ENCODE measurements at places on chromosomes 16 and 17.

DNA sequence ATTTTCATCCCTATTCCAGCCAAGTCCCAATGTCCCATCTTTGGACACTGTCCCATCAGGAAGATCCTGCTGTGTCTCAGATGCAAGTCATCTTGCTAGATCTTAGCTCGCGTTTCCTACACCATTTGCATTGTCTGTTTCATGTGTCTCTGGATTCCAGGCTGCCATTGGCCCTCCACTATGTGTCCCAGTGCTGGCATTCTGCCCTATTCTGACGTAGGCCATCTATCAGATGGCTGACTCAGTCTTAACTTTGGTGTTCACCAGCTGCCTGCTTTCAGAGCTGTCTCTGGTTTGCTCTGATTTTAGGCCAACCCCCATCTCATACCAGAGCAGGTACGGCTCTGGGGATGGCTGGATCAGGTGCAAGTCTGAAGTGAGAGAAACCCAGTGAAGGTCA, 300.9 kb upstream of the ASIC2 start:
- DNase-seq: no peak

DNA sequence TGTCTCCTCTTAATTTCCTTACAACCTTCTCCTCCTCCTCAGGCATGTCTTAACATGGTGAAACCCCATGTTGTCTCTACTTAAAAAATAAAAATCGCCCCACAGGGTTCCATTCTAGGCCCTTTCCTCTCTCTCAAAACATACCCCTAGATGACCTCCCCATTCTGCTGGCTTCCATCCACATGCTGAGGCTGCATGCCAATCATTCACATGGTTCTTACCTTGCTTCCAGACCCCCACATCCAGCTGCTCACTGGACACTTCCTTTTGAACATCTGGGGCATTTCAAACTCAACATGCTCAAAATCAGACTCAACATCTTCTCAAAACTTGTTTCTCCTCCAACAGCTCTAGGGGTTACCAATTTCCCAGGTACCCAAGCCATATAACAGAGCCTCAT, 12.4 kb upstream of the CTCF start:
- no peak for DNase-seq

GRCh38 chr16:9773289-9773688, 408.9 kb downstream of the GRIN2A start:
- no peak for DNase-seq

DNA sequence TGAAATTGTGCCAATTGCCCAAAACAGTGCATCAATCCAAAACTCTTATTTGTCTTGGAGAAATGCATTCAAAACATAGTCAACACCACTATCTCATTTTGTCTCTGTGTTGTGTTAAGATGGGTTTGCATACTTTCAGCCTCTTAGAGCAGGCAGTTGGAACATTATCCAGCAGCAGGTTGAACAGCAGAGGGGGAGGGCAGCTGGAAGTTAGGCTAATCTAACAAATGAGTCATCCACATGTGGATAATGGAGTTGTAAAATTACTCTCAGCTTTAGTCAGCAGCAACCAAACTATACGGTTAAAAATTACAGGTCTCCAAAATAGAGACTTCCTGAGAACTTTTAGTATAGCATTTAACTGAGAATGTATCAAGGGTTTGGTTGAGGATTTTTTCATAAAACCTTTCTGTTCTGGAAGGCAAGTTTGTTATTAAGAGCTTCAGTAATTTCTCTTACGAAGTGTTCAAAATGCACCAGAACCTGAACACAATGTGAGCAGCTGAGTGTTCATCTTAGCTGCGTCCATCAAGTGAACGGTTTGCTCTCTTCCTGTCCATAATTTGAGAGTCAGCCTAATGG, 46.3 kb downstream of the PRKCA start:
- DNase-seq: no peak

DNA sequence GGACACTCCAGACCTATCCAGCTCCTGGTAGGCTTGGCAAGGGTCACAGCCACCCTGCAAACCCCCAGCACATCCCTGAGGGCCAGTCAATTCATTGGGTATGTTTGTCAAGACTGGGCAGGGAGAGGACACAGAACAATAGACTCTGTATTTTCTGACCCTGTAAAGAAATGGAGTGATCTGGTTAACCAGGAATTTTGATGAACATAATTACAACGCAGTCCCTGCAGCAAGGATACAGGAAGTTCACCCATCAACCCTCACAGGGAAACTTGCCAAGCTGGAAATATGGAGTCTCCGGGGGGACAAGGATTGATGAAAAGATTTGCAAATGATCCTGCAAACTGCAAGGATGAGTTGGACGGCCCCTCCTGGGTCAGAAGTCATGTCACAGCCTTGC, 126.1 kb upstream of the RCVRN start:
- no peak for DNase-seq

DNA sequence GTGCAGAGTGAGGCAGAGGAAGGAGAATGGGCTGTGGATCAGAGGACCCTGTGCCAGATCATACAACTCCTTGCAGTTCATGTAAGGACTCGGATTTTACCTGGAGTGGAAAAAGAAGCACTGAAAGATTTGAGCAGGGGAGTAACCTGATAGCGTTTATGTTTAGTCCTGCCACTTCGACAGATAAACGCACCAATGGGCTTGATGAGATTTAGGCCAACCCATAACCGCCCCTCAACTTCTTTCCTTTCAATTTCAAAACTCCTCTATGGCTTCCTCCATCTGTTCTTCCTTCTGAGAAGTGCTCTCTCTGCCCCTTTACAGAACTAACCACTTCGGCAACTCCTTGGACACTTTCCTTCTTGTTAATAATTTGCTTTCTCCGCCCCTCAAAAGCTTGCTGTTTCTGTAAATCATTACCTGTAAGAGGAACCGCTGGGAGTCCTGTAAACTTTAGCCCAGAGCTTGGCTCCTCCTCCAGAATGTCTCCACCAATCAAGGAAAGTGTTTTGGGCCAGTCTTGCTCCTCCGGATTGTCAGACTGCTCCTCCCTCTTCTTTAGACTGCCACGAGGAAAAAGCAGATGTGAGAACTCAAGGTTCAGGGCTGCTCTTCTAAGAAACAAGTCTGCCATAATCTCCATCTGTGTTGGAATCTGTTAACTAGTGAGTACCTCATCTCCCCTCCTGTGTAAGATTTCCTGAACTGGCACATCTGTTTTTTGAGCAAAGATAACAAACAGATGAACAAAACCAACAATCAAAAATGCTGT, at the start of gene ACSM3:
Gene ACSM3, plus strand, starts transcription at position 554 of the 772 bp plus-strand sequence. CDS start 6,021 bp downstream, outside the sequence.
- peak; percentile 14 for DNase-seq

DNA sequence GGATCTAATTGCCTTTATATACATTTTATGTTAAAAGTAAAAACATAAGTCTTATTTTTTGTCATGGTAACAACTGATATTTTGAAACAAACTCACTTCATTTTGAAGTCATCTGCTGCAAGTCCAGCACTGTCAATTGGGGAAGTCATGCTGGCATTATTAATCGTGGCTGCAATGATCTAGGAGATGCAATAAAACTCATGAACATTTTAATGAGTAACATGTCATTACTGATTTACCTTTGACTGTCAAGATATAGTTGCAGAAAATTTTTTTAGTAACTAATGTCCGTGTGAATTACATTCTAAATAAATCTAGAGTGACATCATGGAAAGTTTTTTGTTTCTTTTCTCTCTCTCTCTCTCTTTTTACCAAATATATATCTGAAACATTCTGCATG, 17.3 kb upstream of the KRT24 start:
- no peak for DNase-seq

GRCh38 chr17:28948873-28949184, 2.5 kb downstream of the PHF12 start:
- no peak for DNase-seq

- DNase-seq: no peak
These were observed 1465.0 kb upstream of the GOT2 start for GRCh38 chr16:60199150-60199549.

GRCh38 chr17:36879624-36880131, 57.6 kb upstream of the LHX1 start:
- DNase-seq: no peak

DNA sequence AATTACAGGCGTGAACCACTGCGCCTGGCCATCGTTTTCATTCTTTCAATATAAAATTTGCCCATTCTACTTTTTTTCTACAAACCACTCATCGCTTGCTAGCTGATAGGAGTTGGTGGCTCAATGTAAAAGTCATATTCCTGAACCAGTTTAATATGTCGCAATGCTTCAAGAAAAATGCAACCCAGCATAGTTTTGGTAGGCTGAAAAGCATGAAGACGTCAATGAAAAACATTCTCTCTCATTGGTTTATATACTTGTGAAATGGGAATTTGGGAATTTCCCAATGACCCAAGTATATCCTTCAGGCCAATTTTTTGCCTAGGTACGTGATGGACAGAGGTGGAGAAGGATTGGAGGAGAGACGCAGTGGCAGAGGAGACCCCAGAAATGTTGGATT, 26.9 kb downstream of the USP43 start:
- no peak for DNase-seq

- no peak for DNase-seq
These were observed 38.1 kb upstream of the KPNB1 start for GRCh38 chr17:47611372-47612350.

- no peak for DNase-seq
These were observed 42.4 kb upstream of the SLC25A19 start for GRCh38 chr17:75331671-75332070.

GRCh38 chr16:74984194-74984528, 762 bp downstream of the WDR59 start:
- DNase-seq: no peak

DNA sequence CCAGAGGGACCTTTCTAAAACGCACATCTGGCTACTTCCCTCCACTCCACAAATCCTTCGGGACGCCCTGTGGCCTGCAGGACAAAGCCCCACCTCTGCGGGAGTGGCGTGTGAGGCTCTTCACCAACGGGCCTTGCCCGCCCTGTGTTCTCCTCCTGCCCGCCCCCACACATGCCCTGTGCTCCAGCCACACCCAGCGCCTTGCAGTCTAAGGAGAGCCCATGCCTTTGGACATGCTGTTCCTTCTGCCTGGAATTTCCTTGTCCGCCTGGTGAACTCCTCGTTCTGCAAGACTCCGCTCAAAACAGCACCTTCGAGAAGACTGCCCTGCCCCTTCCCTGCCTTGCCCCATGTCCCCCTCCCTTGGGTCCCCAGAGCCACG, 7.4 kb downstream of the ELOB start:
- no peak for DNase-seq

DNA sequence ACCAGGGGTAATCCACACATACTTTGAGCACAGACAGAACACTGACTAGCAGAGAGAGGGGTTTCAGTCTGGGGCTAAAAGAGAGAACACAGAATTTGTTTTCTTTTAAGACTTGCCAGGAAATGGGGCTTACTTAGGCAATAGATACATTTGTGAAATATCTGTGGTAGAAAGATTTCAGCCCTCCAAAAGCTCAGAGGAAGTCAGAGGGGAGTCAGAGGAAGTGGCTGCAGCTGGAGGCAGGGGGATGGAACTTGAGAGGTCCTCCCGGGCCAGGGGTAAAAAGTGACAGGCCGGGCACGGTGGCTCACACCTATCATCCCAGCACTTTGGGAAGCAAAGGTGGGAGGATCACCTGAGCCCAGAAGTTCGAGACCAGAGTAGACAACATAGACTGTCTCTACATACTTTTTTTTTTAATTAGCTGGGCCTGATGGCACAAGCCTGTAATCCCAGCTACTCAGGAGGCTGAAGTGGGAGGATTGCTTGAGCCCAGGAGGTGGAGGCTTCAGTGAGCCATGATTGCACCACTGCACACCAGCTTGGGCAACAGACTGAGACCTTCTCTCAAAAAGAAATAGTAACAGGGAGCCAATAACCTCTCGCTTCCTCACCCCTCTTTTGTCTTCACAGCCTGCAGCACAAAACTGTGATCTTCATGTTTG, 49.9 kb downstream of the NLRC5 start:
- no peak for DNase-seq

GRCh38 chr17:40219594-40220338, 662 bp downstream of the WIPF2 start:
- DNase-seq: peak; percentile 22

DNA sequence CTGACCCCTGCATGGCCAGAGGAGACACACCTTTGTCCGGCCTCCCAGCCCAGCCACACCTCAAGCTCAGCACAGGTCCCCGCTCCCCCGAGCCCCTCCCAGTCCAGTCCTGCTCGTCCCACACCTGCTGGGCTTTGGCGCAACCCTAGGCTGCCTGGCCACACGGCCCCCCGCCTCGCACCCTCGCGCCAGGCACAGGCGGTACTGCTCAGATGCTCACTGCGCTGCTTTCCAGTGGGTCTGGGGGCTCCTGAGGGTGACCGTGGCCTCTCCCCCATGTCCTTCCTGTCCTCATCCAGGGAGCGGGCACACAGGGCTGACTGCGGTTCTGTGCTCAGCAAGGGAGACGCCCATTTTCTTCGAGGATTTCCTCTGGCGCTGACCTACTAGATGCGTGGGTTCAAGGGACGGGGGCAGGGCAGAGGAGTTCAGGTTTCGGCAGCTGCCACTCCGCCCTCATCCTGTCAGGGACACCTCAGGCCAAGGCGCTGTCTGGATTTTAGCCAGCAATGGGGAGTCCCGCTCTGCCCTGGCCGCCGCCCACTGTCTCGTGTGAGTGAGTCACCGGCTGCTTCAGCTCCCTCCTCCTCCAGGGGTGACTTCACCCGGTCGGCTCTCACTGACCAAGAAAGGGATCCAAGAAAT, 118.0 kb upstream of the ZNF469 start:
- peak; percentile 27 for DNase-seq

DNA sequence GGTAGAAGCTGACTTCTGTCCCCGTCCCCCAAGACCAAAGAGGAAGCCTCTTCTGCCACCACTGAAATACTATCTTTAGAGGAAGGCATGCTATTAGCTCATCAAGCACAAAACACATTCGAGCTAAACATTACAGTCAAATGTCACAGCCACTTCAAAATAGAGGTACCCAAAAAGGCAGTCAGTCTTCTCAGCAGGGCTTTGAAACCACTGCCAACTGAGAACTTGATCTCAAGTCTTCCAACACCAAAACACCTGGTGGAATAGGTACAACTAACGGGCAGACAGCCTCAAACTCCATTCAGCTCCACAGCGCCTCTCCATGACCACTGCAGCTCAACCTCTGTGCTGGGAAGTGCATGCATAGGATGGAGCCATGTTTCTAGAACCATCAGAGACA, 36.0 kb downstream of the ZFHX3 start:
- DNase-seq: no peak

DNA sequence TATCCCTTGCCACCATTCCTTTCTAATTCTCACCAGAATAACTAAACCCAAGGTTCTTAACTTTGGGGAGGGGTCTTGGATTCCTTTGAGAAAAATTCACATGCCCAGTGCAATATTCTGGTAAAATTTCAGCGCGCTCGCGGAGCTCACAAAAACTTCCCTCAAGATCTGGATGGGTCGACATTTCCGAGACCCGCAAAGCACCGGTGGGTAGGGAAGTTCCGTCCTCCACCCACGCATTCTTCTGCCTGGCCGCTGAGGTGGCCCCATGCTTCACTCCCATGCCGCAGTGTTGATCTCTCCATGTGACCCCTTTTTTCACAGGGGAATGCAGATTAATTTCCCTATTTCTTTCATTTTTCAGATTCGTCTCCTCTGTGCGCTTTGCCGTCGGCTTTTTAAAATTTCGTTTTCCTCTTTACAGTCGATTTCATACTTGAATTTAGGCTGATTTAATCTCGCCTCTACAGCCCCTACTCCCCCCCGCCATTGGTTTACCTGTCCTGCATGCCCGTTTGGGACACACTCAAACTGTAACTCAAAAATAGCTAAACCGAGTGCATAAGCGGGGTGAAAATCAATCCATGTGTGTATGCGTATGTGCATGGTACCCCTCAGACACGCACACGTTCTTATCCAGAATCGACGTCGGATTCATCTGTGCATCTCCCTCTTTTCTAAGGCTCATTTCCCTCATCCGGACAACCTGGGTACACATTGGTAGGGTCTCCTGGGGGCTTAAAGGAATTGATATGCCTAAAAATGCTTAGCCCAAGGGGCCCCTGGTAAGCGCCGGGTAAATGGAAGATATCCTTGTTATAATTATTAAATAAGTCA, 1.4 kb upstream of the SP6 start:
- DNase-seq: no peak

GRCh38 chr16:57676553-57677085, 8.5 kb downstream of the ADGRG3 start:
- DNase-seq: no peak

Data from activated CD4-positive, CD25-positive, alpha-beta regulatory T cell (primary cell).